ENCODE measurements at places on chromosomes 12 and 14. TPM values are rescaled to one million over a fixed set of nuclear protein-coding genes. Genes with fewer than 3 reads are reported as not detected.
A peak's percentile ranks its signal among the peaks of the same experiment; 100 is the strongest.

TMEM119 gene
- 26.2 TPM for polyA plus RNA-seq

SPTLC2 gene
- polyA plus RNA-seq: 20.8 TPM

MDP1 gene
- polyA plus RNA-seq: 8.0 TPM

RTN1 gene
- polyA plus RNA-seq: 2.1 TPM

AMHR2 gene
- not detected for polyA plus RNA-seq

- no peak for DNase-seq
Measured at GRCh38 chr14:49960453-49960852, 67.6 kb downstream of the ARF6 start.

- DNase-seq: peak; percentile 45
Measured at GRCh38 chr12:108457006-108457733, 57.9 kb upstream of the FICD start.

DNA sequence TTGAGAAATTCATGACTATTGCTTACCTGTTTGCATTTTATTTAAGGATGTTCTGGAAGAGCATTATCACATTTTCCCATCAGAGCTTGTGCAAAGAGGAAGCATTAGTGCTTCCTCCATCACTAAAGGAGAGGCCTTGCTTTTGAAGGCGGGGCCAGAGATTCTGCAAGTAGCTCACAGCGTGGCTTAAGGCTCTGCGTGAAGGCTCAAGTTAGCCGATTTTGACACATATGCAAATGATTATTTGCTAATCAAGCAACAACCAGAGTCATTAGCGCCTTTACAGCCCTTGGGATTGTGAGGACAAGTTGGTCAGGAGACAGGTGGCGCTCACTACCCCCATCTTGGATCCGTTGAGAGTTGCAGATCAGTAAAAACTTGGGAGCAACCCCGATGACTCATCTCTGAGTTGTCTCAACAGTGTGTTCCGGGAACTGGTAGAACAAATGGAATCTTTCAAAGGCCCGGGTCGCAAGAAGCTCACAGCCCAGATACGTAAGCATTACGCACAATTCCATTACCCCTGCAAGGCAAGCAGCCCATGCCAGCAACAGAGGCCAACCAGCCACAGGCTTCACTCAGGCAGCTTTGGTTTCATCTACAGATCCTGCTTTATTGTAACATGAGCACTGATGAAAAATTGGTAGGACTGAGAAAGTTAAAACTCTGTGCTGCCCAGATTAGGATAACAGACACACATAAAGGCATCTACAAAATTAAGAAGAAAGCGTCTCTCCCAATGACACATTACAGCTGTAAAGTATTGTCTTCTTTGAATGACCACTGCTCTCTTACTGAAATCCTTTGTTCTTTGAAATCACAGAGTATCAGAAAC lies 34.9 kb upstream of the SPTSSA start:
- DNase-seq: peak; percentile 95

GRCh38 chr14:30658645-30659044 lies 36.5 kb downstream of the SCFD1 start:
- no peak for DNase-seq

DNA sequence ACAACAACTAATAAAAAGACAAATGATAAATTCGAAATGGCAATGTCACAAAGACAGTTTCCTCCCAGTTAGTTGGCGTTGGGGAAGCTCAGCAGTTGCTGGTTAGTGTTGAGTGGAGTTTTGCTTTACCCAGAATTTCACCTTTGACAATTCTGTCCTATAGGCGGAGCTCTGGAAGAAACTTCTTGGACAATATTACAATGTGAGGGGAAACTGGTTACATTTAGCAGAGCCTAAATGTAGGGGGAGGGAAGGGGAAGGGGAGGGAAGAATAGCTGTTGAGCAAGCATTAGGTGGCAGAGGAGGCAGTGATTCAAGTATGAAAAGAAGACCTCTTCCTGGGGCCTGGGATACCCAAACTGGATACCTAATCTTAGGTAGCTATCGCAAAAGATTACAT lies 51.4 kb downstream of the BDKRB1 start:
- no peak for DNase-seq

GRCh38 chr12:29944269-29945000 lies 160.7 kb upstream of the TMTC1 start:
- DNase-seq: no peak

GRCh38 chr14:50524731-50525515 lies 7.4 kb downstream of the MAP4K5 start:
- no peak for DNase-seq

DNA sequence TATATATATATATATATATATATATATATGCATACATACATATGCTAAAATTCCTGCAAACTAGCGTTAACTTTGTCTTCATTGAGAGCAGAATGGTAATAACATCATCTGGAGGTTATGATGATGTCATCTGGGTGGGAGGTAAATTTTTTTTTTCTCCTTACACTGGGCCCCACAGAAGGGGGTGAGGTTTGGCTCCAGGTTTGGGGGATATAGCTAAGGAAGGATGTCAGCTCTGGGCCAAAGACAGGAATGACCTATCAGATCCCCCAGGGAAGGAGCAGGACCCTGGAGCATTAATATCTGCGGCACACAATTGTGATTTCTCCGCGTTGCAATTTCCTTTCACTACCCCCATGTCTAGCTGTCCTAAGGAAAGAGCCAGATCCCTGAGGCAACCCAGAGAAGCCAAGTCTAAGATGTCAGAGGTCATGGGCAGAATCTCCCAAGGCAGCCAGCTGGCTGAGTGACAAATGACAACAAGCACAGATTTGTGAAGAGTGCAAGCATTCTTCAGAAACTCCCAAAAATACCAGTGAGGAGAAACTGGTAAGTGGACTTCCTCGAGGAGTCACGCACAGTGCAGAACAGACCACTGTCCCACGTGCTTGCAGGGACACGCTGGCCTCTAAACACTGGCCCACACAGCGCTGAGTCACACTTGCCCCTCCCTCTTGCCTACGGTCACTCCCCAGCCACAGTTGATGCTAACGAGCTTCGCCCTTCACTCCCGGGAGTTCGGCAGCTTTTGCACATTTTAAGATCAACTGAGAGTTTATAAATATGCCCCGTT lies 9.9 kb downstream of the UBC start:
- DNase-seq: peak; percentile 59

GRCh38 chr12:7555752-7556151 lies 52.2 kb upstream of the CD163 start:
- DNase-seq: peak; percentile 32

DNA sequence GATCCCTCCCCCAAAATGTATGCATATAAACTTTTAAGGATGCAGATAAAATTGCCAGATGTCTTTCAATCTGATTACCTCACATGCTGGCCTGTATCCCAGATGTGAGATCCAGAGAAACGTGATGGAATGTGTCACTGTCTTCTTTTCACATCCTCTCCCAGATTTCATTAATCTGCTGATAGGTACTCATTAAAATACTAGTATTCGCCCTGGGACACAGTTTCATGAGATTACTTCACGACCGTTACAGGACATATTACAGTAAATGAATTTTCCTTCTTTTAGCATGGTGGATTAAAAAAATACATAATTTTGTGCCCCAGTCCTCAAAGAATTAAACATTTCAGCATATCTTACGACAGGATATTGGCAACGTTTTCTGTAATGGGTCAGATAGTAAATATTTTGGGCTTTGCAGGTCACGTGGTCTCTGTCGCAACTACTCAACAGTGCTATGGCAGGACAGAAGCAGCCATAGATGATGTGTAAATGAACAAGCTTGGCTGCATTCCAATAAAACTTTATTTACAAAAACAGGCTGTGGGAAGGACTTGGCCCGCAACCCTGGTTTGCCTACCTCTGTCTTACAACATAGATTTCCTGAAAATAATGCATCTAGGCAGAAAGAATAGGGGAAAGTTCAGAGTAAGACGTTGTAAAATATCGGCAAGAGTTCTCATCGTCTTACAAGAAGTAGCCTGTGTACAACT lies 156.0 kb upstream of the DIO3 start:
- peak; percentile 59 for DNase-seq

DNA sequence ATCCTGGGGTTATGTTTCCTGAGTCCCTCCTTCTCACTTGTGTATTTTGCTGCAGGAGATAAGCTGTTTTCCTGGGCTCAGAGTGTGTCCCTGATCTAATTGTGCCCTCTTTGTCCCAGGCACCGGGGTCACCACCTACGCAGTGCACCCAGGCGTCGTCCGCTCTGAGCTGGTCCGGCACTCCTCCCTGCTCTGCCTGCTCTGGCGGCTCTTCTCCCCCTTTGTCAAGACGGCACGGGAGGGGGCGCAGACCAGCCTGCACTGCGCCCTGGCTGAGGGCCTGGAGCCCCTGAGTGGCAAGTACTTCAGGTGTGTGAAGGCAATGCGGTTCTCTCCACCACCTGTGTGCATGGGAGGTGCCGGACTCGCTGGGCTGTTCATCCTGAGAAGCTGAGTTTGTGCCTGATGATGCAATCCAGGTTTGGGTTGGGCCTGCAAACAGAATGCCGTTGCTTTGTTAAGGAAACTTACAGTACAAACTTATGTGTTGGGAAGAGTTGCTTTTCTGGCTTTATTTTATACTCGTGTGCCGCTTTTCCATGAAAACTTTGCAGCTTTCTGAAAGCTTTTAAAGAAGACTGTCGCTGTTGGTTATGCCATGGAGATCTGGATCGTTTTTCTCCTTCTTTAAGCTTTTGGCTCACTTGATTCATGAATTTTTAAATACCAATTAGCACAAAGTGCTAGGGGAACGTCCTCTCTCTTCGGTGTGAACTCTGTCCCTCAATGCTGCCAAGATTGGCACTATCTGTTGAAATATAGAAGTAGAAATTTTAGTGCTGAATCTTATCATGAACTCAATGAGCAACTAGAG lies 27.6 kb downstream of the RDH12 start:
- DNase-seq: no peak

DNA sequence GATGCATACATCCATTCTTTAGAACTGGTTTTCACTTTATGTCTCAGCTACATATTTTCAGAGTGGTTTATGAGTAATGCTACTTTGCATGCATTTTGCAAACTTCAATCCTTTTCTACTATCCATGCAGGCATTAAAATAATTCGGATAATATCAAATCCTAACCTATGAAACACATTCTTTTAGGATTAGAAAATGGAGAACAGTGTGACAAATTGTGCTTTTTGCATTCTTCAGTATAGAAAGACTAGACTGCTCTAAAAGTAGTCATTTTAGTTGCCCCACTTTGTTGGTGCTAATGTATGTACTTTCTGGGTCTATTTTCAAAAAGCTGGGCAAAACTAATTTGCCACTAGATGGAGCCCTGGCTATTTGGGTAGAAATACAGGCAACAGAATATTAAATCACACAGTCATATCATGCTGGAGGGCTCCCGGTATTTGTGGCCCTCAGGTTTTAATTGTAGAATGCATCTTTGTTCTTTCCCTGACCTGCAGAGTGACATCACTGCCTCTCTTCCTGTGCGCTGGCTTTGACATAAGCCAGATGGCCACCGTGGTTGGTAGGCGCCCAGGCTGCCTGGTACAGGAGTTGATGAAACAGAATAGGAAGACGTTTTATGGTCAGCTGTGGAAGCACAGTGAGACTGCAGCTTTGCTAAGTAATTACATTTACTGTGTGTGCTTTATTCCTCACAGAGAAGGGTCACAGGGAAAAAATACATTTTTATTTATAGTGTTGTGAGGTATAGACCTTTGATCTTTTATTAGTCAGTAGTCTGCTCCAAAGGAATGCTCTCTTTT lies 28.1 kb downstream of the MSRB3 start:
- peak; percentile 32 for DNase-seq

- DNase-seq: no peak
Measured at GRCh38 chr14:85124631-85125290, 405.2 kb upstream of the FLRT2 start.

DNA sequence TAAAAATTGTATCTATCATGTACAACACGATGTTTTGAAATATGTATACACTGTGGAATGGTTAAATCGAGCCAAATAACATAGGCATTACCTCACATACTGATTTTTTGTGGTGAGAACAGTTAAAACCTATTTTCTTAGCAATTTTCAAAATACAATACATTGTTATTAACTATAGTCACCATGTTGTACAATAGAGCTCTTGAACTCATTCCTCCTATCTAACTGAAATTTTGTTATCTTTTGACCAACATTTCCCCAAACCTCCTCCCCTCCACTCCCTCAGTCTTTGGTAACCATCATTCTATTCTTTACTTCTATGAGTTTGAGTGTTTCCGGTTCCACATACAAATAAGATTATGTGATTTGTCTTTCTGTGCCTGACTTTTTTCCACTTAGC lies 6.8 kb upstream of the SLC38A2 start:
- DNase-seq: no peak

Data from muscle of back (tissue), 13 donors.